Astrocyte of the spinal cord (primary cell): ENCODE measurements at places on chromosomes 16 and 17.
A peak's percentile ranks its signal among the peaks of the same experiment; 100 is the strongest.

DNA sequence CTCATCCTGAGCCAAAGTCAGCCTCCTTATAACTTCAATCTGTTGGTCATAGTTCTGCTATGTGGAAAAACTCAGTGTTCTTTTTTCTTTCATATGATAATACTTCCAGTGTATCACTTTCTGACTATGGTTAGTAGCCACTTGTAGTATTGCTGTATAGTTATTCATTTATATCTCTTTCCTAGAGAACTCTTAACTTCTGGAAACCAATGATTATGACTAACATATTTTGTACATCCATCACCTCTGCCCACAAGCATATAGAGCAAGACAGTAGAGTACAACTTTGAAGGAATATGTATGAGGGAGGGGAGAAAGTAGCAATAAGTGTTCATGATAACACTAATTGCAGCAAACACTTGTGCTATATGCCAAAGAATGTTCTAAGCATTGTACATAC is 38.6 kb downstream of the COX10 start:
- no peak for DNase-seq

- DNase-seq: no peak
Observed at GRCh38 chr16:49665482-49666230, 190.3 kb downstream of the ZNF423 start.

DNA sequence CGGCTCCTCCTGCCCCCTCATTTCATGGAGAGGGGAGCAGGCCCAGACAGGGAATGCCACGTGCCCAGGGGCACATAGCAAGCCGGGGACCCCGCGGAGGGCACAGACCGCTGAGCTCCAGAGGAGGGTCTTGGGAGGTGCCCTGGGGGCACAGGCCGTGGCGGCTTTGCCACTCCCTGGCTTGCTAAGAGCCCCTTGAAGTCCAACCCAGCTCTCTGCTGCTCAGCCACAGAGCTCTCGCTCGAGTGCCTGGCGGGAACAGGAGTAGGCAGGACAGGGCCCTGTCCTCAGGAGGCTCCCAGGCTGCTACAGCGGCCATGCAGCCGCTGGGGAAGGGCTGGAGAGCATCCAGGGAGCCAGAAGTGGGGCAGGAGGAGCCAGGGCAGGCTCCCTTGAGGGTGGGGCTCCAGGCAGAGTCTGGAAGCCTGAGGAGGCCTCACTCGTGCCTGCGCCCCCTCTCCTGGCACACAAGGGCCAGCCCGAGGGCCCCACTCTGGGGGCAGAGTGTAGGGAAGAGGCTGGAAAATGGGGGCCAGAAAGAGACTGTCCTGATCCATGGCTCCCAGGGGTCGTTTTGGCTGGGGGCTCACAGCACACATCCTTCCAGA is 4.4 kb upstream of the RAB26 start:
- no peak for DNase-seq

DNA sequence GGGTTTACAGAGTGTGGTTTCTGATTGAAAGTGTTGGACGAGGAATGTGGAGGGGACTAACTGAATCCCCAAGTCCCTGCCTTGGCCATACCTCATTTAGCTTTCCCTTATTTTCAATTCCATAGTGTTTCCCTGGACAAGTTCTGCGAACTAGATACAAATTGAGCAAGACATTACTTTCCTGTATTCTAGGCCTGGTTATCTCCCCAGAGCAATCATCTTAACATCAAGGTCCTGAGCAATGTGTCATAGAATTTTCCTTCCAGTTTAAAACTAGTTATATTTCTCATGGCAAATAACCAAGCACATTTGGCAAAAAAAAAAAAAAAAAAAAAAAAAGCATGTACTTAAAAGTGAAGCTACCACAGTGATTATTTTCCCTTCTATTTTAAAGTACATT is 330.1 kb downstream of the CDH11 start:
- peak; percentile 4 for DNase-seq

GRCh38 chr17:43428524-43428923 is 29.7 kb downstream of the ARL4D start:
- DNase-seq: no peak

GRCh38 chr17:18921485-18921884 is 30.5 kb upstream of the SLC5A10 start:
- DNase-seq: no peak

DNA sequence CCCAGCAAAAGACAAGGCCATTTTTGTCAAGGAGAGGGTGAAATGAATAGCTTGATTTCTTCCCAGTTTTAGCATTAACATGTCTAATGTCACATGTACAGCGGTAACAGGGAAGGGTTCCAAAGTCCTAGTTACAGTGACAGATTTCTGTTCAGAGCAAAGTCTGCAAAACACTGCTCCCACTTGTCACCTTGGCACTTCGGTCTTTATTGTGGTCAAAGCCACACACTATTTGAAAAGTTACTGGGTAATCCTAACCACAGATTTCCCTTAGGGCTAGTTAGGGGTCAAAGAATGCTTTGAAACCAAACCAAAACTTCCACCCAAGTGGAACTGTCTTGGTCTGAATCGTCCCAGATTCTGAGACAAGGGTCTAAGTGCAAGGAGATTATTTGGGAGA is 455.6 kb downstream of the HS3ST3B1 start:
- no peak for DNase-seq

GRCh38 chr16:3713587-3714242 is 3.6 kb downstream of the TRAP1 start:
- DNase-seq: no peak

- no peak for DNase-seq
Observed at GRCh38 chr17:28484296-28484695, 10.9 kb downstream of the SLC13A2 start.

GRCh38 chr17:47708864-47709541 is 15.0 kb downstream of the TBKBP1 start:
- no peak for DNase-seq

- DNase-seq: no peak
Observed at GRCh38 chr16:27238016-27238587, 30.5 kb downstream of the NSMCE1 start.

DNA sequence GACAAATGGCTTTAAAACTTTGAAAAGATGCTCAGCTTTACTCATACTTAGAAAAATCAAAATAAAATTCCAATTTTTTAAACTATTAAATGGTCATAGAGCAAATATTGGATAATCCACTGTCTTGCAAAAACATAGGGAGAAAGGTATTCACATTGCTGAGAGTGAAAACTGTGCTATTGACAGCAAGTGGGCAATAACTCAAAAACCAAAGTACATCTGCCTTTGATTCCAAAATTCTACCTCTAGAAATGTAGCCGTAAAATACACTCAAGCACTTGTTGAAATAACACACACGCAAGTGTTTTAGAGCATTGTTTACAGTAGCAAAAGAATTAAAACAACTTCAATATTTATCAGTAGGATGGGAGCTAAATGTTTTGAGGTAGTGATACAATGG is 210.6 kb upstream of the HS3ST3A1 start:
- no peak for DNase-seq

DNA sequence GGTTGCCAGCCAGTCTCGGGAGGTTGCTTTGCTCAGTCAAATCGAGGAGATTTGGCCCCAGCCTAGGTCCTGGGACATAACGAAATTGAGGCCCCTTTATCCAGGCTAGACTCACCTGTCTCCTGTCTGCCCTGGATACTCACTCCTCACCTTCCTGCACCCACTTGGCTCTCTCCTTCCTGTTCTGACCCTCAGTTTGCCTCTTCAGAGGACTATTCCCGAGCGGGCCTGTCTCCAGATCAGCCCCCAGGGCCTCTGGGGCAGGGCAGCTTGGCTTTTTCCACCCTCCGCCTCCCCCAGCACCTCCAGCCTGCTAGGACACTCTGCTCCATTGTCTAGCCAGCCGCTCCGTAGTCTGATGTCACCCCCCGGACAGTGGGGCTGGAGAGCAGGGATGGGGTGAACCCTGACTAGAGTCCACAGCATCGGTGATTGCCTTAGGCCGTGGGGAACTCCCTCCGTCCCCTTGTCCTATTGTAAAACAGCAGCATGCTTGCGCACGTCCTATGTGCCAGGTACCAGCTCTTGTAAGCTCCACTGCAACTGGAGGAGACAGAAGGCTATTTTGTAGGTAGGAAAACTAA is 8.8 kb downstream of the WFIKKN2 start:
- no peak for DNase-seq

DNA sequence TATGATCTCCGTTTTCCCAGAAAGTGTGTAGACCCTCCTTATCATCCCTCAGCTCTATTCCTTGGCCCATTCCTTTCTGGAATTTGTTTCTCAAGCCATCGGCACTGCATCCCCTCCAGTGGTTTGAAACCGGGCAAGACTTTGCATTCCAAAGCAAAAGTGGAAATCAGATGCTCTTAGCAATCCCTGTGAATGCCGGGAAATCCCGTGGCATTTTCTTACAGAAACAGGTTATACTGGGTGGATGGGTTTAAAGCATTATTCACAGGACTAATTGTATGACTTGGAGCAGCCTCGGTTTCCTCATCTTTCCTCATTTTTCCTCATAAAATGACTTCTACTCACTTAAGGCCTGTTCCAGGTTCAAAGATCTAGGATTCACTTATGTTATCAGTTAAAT is 52.0 kb downstream of the MAP2K6 start:
- DNase-seq: no peak

DNA sequence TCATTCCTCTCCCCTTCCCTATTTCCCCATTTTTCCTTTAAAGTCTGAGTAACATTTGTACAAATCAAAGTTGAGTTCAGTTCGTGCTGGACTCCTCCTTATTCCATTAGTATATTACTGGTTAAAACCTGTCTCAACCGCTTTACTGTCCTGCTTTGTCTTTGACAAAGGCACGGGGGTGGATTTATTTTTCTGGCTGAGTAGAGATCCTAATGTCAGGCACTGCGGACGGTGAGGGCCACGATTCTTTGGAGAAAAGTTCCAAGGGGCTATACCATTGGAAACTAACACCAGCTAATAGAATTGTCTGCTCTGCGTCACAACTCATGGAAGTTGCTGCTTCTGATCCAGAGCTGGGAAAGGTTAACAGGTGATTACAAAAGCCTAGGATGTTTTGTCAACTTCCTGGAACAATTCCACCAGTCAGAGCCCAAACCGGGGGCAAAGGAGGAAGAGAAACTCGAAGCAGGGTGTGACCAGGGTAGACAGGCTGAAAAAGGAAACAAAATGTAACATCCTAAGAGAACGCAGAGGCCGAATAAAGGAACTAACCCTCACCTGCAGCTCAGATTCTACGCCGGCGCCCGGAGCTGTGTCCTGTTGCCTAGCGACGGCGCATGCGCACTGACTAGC is 12.4 kb downstream of the TAT start:
- DNase-seq: no peak

DNA sequence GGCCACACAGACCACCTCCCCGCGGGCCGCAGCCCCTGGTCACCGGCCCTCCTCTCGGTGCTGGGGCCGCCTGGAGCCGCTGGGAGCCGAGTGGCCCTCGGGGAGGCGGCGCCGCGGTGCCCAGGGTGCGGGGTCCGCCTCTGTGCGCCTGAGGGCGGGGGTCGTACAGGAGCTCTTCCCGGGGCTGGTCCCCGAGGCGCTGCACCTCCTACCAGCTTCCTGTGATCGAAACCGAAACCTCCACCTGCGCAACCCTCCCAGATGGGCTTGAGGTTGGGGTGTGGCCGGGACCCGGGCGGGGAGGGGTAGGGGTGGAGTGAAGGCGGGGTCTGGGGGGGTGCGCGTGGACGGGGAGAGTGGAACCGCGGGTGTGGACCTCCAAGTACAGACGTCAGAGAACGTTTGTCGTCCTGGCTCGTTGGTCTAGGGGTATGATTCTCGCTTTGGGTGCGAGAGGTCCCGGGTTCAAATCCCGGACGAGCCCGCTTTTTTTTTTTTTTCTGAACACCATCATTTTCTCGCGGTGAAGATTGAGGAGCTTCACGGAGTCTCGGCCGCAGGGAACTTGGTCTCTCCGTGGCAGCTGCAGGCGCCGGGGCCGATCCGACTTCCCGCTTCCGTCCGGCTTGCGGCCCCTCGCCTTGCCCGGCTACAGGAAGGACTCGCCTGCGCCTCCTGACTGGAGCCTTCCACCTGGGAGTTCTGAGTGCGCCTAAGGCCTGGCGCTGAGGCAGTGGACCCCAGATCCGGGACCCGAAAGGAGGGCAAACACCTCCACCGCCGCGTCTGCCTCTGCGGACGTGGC is 23.9 kb downstream of the ZNF213 start:
- peak; percentile 88 for DNase-seq

DNA sequence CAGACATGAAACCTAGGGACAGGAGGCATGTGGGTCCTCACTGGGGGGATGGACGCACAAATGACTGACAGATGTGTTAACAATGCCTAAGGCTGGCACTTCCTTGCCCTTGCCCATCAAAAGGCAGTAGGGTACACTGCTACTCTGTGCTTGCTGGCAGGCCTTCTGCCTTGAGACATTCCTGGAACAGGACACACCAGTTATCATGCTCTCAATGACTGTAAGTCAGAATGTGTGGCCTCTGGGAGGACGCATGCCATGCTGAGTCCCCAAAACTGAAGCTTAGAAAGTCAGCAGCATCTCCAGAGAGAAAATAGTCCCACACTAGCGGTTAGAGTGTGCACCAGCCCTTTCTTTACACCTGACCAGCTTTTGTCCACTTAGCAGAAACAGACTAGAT is 16.1 kb upstream of the SREBF1 start:
- DNase-seq: no peak

- peak; percentile 55 for DNase-seq
Observed at GRCh38 chr17:77280304-77281121, 139.7 kb downstream of the SEC14L1 start.

DNA sequence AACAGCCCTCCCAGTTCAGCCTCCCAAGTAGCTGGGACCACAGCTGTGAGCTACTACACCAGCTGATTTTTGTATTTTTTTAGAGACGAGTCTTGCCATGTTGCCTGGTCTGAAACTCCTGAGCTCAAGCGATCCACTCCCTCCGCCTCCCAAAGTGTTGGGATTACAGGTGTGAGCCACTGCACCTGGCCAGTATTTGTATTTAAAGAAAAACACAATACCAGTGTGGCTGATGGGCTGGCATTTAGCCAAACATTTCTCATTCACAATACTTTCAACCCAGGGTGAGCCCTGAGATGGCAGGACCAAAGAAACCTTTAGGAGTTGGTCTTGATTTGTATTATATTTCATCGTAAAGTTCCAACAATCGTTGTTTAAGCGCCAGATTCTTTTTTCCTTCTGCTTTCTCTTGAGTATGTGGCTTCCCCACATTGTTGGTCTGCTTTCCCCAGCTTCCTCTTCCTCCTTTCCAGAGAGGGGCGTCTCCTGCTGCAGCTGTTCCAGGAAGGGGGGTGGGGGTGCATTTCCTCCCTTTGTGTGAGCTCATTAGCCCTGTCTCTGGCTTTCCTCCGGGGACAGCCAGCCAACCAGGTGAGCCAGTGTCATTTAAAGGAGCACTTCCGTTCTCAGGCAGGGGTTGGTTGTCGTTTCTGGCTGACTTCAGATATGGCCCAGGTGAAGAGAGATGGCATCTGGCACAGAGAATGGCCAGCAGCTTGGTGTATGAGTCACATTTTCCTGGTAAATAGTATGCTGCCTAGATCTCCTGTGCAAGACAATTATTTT is 79.9 kb downstream of the GPRC5B start:
- DNase-seq: no peak

DNA sequence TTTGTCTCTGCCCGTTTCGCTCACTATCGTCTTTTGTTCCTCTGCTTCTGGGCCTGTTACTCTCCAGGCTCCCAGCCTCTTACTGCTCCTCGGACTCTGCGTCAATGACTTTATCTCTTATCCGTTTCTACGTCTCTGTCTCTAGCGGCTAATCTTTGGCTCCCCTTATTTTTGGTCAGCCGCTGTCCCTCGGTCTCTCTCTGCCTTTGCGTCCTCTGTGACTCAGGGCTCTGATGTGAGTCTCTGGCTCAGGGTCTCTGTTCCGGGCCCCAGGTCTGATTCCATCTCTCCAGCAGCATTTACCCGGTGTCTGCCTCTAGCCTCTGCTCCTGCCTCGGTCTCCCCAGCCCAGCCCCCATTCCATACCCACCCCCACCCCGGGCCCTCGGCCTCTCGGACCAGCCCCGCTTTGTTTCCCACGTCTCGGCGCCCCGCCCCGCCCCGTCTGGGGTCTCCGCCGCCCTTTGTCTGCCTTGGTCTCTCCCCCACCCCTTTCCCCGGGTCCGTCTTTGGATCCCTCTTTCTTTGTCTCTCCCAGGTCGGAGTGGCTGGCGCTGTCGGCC is 547 bp upstream of the ZNF48 start:
- peak; percentile 42 for DNase-seq
